Inflammatory macrophage (primary cell): ENCODE measurements at places on chromosomes 7 and 10.

DNA sequence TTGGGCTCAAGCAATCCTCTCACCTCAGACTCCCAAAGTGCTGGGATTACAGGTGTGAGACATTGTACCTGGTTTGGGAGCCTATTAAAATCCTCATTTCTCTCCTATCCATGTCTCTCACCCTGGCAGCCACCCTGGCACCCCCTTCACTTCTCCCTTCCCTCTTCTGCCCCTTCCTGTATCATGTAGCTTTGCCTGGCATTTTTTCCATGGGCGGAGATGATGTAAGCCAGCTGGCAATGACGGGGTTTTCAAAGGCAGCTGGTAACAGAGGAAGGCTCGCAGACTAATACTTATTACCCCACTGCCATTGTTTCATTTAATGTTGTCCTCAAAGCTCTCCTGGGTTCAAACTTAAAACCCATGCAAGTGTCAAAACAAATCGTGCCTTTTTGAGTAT, 61.9 kb downstream of the RGS10 start:
- DNase-seq: no peak

GRCh38 chr7:102117743-102118142, 168.9 kb upstream of the SH2B2 start:
- DNase-seq: no peak

DNA sequence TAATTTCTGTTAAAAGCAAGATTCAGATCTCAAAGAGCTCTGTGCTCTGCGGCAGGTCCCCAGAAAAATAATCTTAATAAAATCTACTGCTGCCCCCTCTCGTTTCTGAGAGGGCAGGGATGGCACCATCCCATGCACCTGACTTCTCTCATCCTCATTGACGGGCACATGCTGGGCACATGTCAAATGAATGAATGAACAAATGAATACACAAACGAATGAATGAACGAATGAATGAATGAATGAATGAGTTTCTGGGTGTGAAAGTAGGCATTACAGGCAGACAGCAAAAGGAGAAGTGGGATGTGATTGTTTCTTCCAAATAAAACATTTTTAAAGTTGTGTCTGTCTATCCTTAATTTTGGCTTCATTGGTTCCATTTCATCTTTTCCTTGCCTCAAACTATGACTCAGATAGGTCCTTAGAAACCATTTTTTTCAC, 398.1 kb upstream of the PRKCQ start:
- no peak for DNase-seq

DNA sequence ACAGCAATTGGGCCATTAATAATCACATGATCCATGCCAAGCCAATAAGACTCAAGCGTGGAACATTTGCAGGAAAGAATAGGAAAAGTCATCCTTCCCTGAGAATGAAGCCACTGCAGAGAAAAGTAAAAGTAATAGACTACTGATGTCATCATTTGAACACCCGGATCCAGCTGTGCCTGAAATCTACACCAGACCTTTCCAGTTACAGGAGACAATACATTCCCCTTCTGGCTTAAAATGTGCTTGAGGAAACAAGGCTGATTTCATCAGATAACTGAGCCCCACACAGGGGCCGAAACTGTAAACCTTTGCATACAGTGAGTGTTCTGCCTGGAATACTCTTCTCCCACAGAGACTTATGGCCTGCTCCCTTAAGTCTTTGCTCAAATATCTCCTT, 232.8 kb downstream of the KCNMA1 start:
- no peak for DNase-seq
